ENCODE measurements at places on chromosomes 12 and 14.

- DNase-seq = no peak
Measured at GRCh38 chr12:104090685-104091084, 26.4 kb downstream of the HCFC2 start.

GRCh38 chr12:112408621-112409020 is 784 bp downstream of the RPL6 start:
- no peak for DNase-seq

GRCh38 chr14:29576927-29577326 is 350.7 kb downstream of the PRKD1 start:
- DNase-seq = no peak

- DNase-seq = no peak
Measured at GRCh38 chr12:93361151-93361919, 16.4 kb upstream of the NUDT4 start.

DNA sequence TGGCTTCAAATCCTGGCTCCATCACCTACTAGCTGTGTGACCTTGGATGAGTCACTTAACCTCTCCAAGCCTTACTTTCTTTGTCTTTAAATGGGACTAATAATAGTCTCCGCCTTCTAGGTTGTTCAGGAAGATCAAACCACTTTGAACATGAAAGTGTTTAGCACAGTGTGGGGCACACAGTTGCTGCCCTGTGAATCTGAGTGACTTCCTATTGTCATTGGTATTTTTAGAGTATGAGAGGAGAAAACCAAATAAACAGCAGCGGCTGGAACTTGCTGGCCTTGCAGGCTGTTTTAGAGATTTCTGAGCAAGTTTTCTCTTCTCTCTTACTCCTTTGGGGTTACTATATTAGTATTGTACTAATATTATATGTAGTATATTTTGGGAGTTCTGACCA is 120.7 kb upstream of the MYL2 start:
- DNase-seq = no peak
